Substantia nigra (tissue), 51 donors: ENCODE measurements at places on chromosomes 6 and 20.

DNA sequence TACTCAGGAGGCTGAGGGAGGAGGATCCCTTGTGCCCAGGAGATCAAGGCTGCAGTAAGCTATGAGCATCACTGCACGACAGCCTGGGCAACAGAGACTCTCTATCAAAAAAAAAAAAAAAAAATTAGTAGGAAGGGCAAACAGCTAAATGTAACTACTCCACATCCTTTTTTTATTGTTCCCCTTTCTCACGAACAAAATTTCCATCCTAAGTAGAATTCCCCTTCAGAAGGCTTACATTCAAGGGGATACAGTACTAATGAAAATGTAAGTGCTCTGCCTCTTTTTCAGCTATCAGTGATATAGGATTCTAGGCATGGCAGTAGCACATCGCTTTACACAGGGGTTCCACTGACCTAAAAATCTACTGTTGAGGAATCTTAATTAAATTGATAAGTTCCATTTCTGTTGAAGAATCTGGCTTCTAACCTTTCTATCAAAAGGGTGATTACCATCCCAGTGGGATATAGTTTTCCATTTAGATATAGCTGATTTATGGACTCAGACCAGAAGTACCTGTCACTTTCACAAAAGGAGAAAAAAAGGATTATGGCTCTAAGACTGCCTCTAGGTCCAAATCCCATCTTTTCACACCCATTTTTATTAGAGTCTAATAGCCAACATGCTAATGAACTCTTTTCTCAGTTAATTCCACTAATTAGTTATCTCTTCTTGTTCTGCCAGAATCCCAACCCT, 2.6 kb downstream of the B4GALT5 start:
- no peak for DNase-seq

- DNase-seq = no peak
These were observed 83.0 kb downstream of the SCAF8 start for GRCh38 chr6:154815938-154816820.

GRCh38 chr20:58109918-58110635, 118.4 kb downstream of the ANKRD60 start:
- DNase-seq = no peak

DNA sequence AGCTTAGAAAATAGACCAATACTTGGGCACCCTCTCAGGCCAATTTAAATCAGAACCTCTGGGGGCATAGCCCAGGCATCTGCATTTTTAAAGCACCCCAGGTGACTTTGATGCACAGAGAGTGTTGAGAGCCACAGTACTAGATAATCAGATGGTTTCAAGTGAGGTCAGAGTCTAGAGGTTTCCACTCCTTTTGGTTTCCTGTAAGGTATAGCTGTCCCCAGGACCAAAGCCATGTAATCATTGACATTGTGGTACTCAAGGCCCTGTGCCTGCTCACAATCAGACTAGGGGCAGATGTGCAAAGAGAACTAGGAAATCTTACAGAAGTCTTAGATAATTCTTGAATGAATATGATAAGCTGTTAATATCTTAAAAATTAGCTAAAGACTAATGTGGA, 9.1 kb downstream of the FILIP1 start:
- DNase-seq = no peak

- DNase-seq = no peak
These were observed 121.3 kb upstream of the PHACTR1 start for GRCh38 chr6:12595161-12595811.

DNA sequence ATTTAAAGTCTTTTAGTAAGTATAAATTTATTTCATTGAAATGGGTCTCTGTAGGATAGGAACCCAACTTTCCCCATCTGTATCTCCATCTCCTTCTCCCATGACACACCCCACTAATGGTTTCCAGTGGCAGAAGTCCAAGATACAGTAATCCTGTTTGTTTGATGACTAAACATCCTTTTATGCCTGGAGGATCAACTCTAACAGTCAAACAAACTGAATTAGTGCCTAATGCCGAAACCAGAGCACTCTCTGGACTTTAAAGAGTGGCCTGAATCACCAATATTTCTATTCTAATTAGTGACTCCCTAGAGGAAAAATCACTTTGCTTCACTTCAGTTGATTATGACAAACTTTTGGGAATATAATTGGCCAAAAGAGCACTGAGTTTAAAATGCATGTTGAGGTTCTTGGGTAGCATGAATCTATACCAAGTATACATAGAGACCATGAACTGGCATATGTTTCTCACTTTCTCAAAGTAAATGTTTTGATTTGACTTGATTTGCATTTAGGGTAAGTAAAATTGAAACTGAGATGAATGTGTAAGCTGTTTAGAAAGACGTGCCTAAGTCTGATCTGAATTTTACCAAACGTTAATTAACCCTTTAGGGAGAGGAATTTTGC, 776.4 kb upstream of the NRSN1 start:
- no peak for DNase-seq

GRCh38 chr6:73564578-73565345, 43.9 kb upstream of the EEF1A1 start:
- DNase-seq = no peak

GRCh38 chr6:122789182-122790027, at the start of gene SMPDL3A:
Gene SMPDL3A, plus strand, starts transcription at chr6:122789258. Its CDS starts 89 bp downstream, at chr6:122789347.
- peak; percentile 84 for DNase-seq

- DNase-seq = no peak
These were observed 122.5 kb upstream of the TIAM2 start for GRCh38 chr6:154872542-154873114.

GRCh38 chr6:106674541-106675229, 45.3 kb downstream of the QRSL1 start:
- no peak for DNase-seq

DNA sequence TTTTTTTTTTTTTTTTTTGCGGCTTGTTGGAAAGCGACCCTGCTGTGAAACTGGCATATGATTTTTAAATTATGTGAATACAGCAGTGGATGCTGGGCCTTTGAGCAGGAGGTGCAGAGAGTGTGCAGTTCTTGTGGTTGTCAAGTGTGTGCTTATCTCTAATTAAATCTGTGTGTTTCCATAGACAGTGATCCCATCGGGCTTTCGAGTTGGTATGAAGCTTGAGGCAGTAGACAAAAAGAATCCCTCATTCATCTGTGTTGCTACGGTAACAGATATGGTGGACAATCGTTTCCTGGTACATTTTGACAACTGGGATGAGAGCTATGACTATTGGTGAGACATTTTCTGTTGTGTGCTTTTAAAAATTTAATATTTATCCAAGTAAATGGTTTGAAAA, 52.4 kb downstream of the L3MBTL3 start:
- no peak for DNase-seq
